ENCODE measurements at places on chromosomes 11 and 22.

DNA sequence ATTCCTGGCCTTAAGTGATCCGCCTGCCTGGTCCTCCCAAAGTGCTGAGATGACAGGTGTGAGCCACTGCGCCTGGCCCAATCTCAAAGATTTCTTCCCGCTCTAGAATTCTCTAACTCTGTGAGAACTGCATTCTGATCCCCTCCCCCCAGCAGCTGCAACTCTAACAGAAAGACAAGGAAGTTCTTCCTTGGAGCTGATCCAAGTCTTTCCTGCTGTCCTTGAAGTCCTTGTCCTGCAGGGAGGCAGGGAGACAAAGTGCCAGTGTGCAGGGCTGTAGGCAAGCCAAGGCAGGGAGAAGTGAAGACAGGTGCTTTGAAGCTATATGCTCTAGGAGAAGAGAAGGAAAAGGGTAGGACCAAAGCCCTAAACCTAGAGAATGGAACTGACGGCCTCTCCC, 9.5 kb upstream of the GGA1 start:
- DNase-seq: peak; percentile 41

DNA sequence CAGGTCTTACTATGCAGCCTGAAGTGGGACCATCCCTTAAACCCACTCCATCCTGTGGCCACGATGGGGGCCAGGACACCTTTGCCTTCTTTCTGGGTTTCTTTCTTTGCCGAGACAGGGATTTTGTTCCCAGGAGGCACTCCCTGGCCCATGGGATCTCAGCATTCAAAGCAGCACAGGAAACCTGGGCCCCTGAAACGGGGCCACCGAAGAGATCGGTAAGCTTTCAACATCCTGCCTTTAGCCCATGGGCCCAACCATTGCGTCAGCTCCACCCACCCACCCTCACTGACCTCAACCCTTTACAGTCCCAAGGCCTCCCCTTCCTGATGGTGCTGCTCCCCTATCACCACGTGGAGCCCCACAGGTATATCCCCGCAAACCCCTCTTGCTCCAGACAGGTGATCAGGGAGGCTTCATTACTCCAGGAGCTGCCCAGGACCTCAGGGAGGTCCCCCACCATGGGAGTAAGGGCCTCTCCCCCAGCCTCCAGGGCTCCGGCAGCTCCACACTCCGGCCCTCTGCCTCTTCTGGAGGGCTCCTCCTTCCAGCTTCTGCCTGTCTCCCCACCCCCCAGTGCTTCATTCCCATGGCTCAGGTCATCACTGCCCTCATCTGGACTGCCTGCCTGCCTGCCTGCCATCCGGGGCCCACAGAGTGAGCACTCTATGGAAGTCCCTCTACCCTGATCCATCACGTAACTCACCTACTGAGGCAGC, 42.0 kb upstream of the TUB start:
- DNase-seq: no peak

GRCh38 chr11:23263466-23263865, 403.2 kb upstream of the CCDC179 start:
- DNase-seq: no peak

GRCh38 chr11:84247926-84248325, 961.8 kb upstream of the CCDC90B start:
- DNase-seq: no peak

DNA sequence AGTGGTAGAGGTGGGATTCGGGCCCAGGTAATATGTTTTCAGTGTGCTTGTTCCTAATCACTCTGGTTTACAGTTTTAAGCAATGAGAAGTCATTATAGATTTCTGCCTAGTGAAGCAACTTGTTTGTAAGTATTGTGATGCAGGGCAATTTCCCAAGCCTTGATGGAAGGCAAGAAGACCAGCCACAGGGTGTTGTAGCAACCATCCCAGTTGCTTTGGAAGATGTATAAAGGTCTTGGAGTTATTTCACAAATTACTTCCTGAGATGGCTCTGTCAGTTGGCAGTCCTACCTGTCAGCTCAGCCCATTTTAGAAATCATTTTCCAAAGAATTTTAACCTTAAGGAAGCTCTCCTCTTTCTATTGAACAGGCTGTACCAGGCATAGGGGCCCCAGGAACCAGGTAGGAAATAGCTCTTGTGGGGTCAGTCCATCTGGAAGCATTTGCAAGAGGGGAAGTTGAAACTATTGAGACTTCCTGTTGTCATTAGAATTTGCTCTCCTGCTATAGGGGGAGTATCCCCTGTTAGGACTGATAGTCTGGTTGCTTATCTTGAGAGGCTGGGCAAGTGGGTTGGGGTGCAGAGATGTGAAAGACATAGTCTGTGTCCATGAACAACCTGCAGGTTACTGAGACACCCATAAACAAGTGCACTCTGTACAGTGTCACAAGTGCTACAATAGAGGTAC, 47.9 kb downstream of the STIM1 start:
- no peak for DNase-seq

GRCh38 chr11:81380395-81380794, 1353.3 kb downstream of the FAM181B start:
- peak; percentile 17 for DNase-seq

GRCh38 chr11:47675851-47676250, 33.5 kb upstream of the MTCH2 start:
- DNase-seq: no peak

DNA sequence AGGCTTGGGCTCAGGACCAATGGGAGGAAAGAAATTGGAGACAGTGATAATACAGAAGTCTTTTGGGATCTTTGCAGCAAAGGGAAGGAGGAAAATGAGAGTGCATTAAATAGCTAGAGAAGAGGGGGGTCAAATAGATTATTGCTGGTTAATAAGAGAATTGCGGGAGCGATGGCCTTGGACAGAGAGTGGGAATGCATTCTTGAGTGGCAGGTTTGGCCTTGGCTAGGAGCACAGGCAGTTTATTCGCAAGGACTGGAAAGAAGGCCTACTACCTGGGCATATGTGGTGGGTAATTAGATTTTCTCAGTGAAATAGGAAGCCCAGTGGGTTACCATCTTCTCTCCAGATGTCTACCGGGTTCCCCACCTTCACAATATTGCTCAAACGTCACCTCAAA, 3.5 kb upstream of the MEN1 start:
- DNase-seq: no peak

DNA sequence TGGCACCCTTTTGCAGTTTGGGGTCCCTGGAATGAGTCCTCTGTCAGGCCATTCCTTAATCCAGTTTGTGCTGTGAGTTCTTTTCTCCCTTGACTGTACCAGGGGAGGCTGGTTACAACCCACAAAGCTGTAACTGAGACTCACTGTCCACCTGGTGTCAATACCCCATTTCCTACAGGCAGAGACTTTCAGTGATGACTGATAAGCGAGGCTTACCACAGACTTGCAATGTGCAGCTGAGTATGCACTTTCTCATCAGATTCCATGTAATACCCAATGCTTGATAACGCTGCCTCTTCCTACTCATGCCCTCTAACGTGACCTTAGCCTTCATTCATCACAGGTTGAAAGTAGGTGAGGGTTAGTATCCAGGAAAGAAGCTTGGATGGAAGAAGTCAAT, 120.1 kb downstream of the INSC start:
- DNase-seq: no peak
